ENCODE measurements at places on chromosomes 3 and 15. TPM values are rescaled to one million over a fixed set of nuclear protein-coding genes. Genes with fewer than 3 reads are reported as not detected.

The CCR9 gene
- total RNA-seq: not detected

The SGO1 gene
- not detected for total RNA-seq

The IQCF5 gene
- not detected for total RNA-seq

The IRAK2 gene
- 2.2 TPM for total RNA-seq

The B3GALNT1 gene
- total RNA-seq: 4.6 TPM

The KATNBL1 gene
- total RNA-seq: 51.0 TPM

The GPR62 gene
- 0.31 TPM for total RNA-seq

The ASB14 gene
- not detected for total RNA-seq

The TUSC7 gene
- not detected for total RNA-seq
